Activated T-helper 1 cell treated with anti-CD3 and anti-CD28 coated beads, Interleukin-12 subunit alpha, Interleukin-12 subunit beta, Interleukin-2, Interleukin-4 antibody, amounts not matched to agents 30 ng/mL and 10 ng/mL and 1 ng/mL, durations not matched to agents 14 hours and 24 hours and 36 hours (primary cell): ENCODE measurements at places on chromosomes 2 and 18. TPM values are rescaled to one million over a fixed set of nuclear protein-coding genes. Genes with fewer than 3 reads are reported as not detected.

CXCR4 gene
- 83.3 and 86.3 TPM in 2 replicates for total RNA-seq

GRCh38 chr2:47636596-47637264 is 146.2 kb upstream of the MSH6 start:
- no peak overlapping the region for H3K4me3 ChIP-seq
- H3K4me1 ChIP-seq: no peaks in the 10 kb centered on the region
- H3K36me3 ChIP-seq: no peaks in the 10 kb centered on the region
- no peak for DNase-seq

DNA sequence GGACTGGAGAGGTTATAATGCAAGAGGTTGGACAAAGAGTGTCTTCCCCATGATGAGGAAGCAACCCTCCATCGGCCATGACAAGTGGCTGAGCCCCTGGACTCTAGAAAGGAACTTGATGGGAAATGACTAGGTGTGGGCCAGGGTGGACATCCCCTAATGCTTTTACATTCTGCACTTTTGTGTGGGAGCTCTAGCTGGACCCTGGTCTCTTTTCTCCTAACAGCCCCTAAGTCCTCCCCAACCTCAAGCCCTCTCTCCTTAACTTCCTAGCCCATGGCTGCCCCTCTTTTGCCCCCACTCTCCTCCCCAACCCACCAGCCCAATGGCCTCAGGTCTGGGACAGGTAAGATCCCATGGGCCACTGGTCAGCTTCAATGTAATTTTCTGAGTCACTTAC is 2.4 kb downstream of the CD207 start:
- H3K27ac ChIP-seq: no peak overlapping the region
- no peak overlapping the region for H3K4me3 ChIP-seq
- H3K4me1 ChIP-seq: peaks cover 5% of the 10 kb centered on the region
- DNase-seq: no peak
- no peaks in the 10 kb centered on the region for H3K27me3 ChIP-seq
- no peaks in the 10 kb centered on the region for H3K36me3 ChIP-seq

DNA sequence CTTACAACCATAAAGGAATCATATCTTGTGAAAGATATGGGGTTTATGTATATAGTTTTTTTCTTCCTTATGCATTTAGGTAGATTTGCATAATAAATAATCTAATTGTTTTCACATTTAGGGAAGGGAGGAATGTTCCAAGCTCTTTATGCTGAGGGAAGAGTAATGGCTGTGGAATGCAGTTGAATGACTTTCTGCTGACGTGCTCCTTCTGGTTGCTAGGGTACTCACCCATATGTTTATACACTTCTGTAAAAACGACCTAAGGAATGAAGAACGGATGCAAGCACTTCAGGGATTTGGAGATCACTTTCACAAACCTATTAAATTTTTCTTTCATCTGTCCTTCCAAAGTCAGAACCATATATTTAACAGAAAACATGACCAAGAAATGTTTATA is 29.2 kb upstream of the PPP4R1 start:
- H3K27me3 ChIP-seq: peaks cover 12% of the 10 kb centered on the region
- H3K4me3 ChIP-seq: no peak overlapping the region
- H3K27ac ChIP-seq: no peak overlapping the region
- no peaks in the 10 kb centered on the region for H3K4me1 ChIP-seq

- H3K27ac ChIP-seq: no peak overlapping the region
- no peaks in the 10 kb centered on the region for H3K36me3 ChIP-seq
- no peaks in the 10 kb centered on the region for H3K4me1 ChIP-seq
- H3K4me3 ChIP-seq: no peak overlapping the region
- DNase-seq: no peak
These were observed 35.8 kb downstream of the PRELID3A start for GRCh38 chr18:12443551-12443950.
